ENCODE measurements at places on chromosomes 1 and 21. TPM values are rescaled to one million over a fixed set of nuclear protein-coding genes. Genes with fewer than 3 reads are reported as not detected.

RHD gene
- not detected for total RNA-seq

DDOST gene
- 493 TPM for total RNA-seq

HSD3B2 gene
- not detected for total RNA-seq

TFF3 gene
- not detected for total RNA-seq

UBE2U gene
- total RNA-seq: not detected

MPZ gene
- total RNA-seq: 2.2 TPM

TMPRSS2 gene
- not detected for total RNA-seq

AMPD1 gene
- not detected for total RNA-seq

CYP4X1 gene
- total RNA-seq: 1.2 TPM

JAM2 gene
- total RNA-seq: 3.3 TPM

VAV3 gene
- total RNA-seq: 0.69 TPM

SERPINC1 gene
- total RNA-seq: 0.07 TPM

KRTAP7-1 gene
- not detected for total RNA-seq

RNU1-3 gene
- total RNA-seq: under 0.01 TPM

SPATA46 gene
- total RNA-seq: not detected

CCDC17 gene
- total RNA-seq: 1.0 TPM

GPR25 gene
- not detected for total RNA-seq

CLCA4 gene
- total RNA-seq: not detected

ARTN gene
- 0.63 TPM for total RNA-seq

PRRX1 gene
- total RNA-seq: 269 TPM

PALMD gene
- total RNA-seq: 2.6 TPM

CLCA1 gene
- not detected for total RNA-seq

OR2T11 gene
- not detected for total RNA-seq

STUM gene
- under 0.01 TPM for total RNA-seq

HEYL gene
- total RNA-seq: 0.30 TPM

RABGGTB gene
- total RNA-seq: 74.5 TPM

CSF3R gene
- not detected for total RNA-seq

AMY2B gene
- total RNA-seq: 2.7 TPM

RIMKLA gene
- total RNA-seq: 0.20 TPM

CXADR gene
- 0.91 TPM for total RNA-seq

CRP gene
- not detected for total RNA-seq
